Sciatic nerve (tissue), 2 donors: ENCODE measurements at places on chromosomes 16 and 17.

DNA sequence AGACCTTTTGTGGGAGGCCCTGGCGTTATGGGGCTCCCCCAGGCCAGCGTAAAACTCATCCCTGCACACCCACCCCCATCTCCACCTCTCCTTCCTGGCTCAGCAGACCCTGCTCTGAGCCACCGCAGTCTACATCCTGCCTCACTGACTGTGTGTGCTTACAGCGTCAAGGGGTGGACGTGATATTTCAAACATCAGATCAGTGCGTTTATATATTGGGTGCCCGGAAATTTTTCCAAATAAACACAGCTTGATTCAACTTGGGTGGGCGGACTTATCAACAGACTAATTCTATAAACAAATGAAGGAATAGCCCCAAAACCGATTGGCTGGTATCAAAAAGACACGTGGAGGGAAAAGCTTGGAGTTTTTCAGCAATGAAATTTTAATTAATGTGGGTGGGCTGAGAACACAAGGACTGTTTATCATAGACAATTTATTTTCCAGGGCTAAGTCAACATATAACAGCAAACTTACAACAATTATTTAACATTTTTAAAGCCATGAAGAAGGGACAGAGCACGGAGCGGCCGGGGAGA, at the start of gene FOXL1:
FOXL1 (plus strand) TSS at position 489 of the 539 bp plus-strand sequence. CDS start 175 bp downstream, outside the sequence.
- no peak for DNase-seq

DNA sequence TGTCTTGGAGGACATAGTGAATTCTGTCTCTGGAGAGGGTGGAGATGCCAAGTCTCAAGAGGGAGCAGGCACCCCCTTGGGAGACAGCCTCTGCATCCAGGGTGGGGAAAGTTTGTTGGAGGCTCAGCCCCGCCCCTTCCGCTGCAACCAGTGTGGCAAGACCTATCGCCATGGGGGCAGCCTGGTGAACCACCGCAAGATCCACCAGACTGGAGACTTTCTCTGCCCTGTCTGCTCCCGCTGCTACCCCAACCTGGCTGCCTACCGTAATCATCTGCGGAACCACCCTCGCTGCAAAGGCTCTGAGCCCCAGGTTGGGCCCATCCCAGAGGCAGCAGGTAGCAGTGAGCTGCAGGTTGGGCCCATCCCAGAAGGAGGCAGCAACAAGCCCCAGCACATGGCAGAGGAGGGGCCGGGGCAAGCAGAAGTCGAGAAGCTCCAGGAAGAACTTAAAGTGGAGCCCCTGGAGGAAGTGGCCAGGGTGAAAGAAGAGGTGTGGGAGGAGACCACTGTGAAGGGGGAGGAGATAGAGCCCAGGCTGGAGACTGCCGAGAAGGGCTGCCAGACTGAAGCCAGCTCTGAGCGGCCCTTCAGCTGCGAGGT, 5.2 kb downstream of the ZNF646 start:
- no peak for DNase-seq

GRCh38 chr16:49843758-49844157, 12.2 kb downstream of the ZNF423 start:
- DNase-seq = no peak

DNA sequence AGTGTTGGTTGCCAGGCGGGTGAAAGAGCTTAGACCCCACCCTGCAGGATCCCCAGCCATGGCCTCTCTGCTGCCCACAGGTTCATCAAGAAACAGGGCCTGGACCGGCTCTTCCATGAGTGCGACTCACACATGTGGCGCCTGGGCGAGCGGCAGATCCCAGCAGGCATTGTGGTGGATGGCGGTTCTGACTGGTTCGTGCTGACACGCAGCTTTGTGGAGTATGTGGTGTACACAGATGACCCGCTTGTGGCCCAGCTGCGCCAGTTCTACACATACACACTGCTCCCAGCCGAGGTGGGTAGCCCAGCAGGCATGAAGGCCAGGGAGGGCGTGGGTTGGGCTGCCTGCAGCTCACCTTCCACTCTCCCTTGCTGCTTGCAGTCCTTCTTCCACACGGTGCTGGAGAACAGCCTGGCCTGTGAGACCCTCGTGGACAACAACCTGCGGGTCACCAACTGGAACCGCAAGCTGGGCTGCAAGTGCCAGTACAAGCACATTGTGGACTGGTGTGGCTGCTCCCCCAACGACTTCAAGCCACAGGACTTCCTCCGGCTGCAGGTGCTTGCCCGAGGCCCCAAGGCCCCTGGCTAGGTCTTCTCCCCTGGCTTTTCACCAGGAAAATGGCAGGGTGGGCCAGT, 9.9 kb downstream of the XYLT2 start:
- peak; percentile 47 for DNase-seq

- DNase-seq = no peak
Measured at GRCh38 chr17:72264682-72265405, 144.0 kb downstream of the SOX9 start.

- no peak for DNase-seq
Measured at GRCh38 chr17:2798678-2799077, 2.4 kb downstream of the RAP1GAP2 start.

DNA sequence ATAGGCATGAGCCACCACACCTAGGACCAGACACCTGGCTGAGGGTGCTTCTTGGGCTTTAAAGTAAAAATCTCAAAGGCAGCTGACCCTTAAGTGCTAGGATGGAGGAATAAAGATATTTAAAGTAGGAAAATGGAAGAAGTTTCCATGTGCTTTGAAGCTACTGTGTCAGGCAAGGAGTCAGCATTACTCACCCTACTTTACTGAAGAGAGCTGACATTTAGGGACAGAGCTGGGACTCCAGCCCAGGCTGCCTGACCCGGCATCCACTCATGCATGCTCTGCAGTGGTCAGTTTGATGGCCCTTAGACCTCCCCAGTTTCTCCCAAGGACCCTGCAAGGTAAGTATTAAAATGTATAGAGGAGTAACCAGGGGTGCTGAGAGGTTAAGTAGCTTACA, 124.7 kb upstream of the PLCG2 start:
- no peak for DNase-seq

GRCh38 chr17:9371019-9371418, 204.6 kb downstream of the STX8 start:
- no peak for DNase-seq

- DNase-seq = no peak
Measured at GRCh38 chr16:1142911-1143310, 10.0 kb upstream of the CACNA1H start.

- no peak for DNase-seq
Measured at GRCh38 chr16:78551487-78552085, 452.1 kb downstream of the WWOX start.

- DNase-seq = peak; percentile 62
Measured at GRCh38 chr17:29154516-29155226, 25.5 kb downstream of the MYO18A start.

- DNase-seq = no peak
Measured at GRCh38 chr16:87344165-87344930, 27.2 kb upstream of the C16orf95 start.
